SW 1271 (cell line): ENCODE measurements at places on chromosomes 1 and 21.

DNA sequence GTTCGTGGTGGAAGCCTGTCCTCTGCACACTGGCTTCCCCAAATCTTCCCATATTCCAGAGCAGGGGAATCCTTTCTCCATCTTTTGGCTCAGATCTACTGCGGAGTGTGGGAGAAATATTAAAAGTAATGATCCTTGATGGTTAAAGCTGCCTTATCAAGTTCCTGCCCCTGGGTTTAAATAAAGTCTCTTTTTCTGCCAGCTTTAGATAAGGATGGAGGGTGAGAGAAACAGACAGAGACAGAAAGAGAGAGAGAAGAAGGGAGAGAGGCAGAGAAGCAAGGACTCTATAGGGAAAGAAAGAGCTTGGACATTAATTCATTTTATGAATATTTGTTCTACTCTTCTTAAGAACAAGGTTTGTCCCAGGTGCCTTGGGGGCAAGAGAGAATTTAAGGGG lies 98.0 kb downstream of the KCNJ15 start:
- no peak for DNase-seq

GRCh38 chr1:10714337-10715114 lies 81.9 kb downstream of the CASZ1 start:
- DNase-seq, result no peak

DNA sequence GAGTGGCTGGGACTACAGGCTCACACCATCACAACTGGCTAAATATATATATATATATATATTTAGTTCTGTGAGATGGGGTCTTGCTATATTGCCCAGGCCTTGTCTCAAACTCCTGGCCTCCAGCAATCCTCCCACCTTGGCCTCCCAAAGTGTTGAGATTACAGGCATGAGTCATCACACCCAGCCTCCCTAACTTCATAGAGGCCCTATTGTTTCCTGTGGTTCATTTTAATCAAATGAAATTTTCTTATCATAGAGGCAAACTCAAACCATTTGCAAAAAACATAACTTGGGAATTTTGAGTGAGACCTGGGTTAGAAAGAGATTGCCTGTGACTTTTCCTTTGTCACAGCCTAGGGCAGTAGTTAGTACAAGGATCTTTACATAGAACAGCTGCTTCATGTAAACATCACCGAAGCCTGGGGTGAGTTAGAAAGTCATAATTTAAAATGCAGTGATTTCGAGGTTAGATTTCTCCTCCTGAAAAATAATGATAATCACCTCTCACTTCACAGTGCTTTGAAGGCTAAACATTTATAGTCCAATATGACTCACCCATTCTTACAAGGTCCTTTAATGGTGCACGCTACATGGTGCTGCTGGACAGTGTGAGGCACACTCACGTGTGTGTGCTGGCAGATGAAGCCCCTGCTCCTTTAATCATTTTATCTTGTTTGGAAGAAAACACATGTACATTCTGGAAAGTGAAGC lies 188.9 kb downstream of the RHOU start:
- DNase-seq, result no peak

GRCh38 chr1:67668660-67669059 lies 16.3 kb upstream of the GADD45A start:
- DNase-seq, result no peak

GRCh38 chr1:15758343-15758931 lies at the start of gene FBLIM1:
Gene FBLIM1, plus strand, starts transcription at chr1:15758795. Its CDS starts 6,189 bp downstream, at chr1:15764984.
- DNase-seq, result no peak

DNA sequence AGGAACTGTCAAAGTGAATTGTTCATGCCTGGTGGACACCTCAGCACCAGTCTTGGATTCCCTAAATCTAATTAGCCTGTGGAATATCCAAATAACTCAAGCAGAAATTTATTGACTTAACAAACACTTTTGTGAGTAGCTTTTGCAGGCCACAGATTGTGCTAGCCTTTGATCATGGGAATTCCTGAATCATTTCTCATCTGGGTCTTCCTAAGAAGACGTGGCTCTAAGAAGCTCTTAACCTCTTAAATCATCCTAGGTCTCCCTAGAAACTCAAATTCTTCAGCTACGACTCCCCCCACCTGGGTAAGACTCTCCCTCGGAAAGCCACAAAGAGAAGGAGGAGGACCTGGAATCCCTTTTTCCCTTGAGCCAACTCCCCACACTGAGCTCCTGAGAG lies 53.8 kb upstream of the PSEN2 start:
- no peak for DNase-seq

DNA sequence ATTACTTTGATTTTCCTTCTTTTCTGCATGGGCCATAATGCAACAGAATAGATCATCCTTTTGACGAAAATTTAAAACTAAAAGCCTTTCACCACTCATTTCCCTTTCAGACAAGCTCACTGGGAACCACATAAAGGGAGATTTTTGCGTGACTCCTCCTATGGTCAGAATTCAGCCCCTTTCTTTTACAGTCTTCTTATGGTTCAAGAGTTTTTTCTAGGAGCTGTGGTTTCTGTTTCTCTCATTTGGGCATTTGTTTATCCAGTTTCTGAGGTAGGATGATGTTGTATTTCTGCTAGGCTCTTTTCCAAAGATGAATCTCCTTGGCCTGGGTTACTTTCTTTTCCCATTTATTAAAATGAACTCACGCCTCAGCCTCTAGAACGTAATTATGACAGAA lies 16.9 kb downstream of the RGS1 start:
- DNase-seq, result no peak

- no peak for DNase-seq
These were observed 4.8 kb downstream of the KIAA1614 start for GRCh38 chr1:180917306-180918065.

- DNase-seq, result no peak
These were observed 22.8 kb downstream of the INSL5 start for GRCh38 chr1:66778266-66778665.

- DNase-seq, result no peak
These were observed 777 bp upstream of the TRIM67 start for GRCh38 chr1:231160895-231161666.

DNA sequence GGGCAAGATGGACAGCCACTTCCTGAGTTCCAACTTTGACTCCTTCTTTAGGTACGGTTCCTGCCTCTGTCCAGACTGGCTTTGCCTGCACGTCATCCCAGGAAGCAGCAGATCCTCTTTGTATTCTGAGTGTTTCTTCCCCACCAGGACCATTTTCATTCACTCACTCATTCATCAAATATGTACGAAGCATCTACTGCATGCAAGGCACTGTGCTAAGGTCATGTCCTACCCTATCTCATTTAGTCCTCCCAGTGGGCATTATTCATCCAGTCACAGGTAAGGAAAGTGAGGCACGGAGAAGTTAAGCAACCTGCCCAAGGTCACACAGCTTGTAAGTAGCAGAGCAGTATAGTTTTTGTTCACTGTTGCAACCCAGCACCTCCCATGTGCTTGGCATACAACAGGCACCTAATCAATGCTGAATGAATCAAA lies 13.9 kb downstream of the CRYBG2 start:
- DNase-seq, result no peak

GRCh38 chr1:10048601-10049000 lies 15.8 kb downstream of the UBE4B start:
- DNase-seq, result no peak

- DNase-seq, result no peak
These were observed 217.9 kb downstream of the TM2D1 start for GRCh38 chr1:61506944-61507500.

DNA sequence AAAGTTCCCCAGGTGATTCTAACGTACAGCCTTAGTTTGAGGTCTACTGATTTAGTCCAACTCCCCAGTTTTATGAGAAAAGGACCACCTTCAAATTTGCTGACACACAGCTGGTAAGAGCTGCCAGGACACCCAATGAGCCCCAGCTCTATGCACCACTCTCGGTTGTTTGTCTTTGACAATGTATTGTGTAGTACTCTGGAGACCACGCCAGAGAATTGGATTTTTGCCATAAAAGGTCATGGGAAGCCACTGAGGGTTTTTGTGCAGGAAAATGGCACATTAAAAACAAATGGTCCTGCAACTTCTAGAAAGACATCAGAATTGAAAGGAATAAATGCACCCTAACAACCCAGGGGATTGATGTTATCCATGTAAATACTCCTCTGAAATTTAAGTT lies 7.1 kb upstream of the IER5 start:
- DNase-seq, result no peak
